ENCODE measurements at places on chromosomes 7 and 10. TPM values are rescaled to one million over a fixed set of nuclear protein-coding genes. Genes with fewer than 3 reads are reported as not detected.
A peak's percentile ranks its signal among the peaks of the same experiment; 100 is the strongest.

DNA sequence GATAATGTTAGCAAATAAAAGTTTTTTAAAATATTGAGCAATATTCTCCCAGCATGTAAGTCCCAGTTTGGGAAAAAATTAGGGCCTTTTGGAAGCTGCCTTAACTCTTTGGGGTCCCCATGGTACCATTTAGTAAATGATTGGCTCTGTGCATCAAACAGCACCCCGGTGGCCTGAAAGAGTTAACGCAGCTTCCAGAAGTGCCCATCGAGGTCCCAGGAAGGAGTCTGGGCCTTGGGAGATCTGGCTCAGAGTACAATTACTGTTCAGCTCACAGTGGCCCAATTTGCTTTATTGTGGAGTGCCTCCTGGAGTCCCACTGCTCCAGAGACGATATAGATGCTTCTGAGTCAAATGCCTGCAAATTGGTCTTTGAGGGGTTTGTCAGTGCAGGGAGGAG lies 31.7 kb downstream of the WDFY4 start:
- no peak for DNase-seq

GRCh38 chr7:27846388-27846787 lies 106.4 kb downstream of the TAX1BP1 start:
- no peak for DNase-seq

DNA sequence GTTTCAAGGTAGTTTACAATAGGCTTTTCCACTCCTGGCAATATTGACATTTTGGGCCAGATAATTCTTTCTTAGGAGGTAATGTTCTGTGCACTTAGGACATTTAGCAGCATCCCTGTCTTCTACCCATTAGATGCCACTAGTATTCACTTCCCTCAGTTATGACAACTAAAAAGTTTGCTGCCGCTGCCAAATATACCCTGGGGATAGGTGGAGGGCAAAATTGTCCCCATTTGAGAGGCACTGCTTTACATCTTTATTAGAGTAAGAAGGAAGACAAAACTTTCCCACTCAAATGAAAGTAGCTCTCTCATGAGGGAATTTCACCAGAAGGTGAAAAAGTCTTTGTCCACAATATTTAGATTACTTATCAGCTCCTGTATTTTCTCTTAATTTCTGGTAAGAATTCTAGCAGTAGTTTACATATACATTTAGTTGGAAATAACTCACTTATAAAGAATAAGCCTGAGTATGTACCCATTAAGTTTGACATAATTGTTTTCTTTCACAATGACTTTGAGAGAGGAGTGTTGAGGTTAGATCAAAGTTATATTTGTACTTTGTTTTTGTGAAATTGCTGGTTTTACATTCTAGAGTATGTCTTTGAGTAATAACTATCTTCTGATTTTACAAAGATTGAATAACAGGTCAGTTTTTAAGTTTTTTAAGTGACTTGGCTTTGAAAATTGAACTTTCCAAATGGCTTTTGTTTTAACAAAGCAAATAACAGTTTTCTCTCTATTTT lies 46.0 kb downstream of the HELLS start:
- no peak for DNase-seq

GRCh38 chr7:116454377-116454776 lies 45.2 kb upstream of the CAV2 start:
- no peak for DNase-seq

GRCh38 chr10:79070606-79071395 lies 2.0 kb downstream of the ZMIZ1 start:
- DNase-seq: peak; percentile 59

GRCh38 chr7:7639847-7640220 lies 718 bp upstream of the UMAD1 start:
- DNase-seq: no peak

DNA sequence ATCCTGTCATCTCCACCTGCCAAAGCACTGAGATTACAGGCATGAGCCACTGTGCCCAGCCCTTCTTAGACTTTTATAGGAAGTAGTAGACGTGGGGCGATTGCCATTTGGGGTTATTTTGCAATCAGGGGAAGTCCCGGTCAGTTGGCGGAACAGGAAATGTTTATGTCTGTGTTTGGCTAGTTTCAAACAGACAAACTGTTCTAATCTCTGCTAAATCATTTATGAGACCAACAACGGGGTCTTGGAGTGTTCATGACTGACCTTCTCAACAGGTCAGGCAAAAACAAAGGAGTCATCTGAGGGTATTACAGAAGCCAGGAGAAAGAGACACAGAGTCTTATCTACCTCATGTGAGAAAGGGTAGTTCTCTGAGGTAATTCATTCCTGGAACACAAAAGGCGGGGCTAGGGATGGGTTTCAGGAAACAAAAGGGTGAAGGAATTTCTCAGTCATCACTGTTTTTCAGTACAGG lies 6.6 kb upstream of the TPK1 start:
- no peak for DNase-seq

The LRRN3 gene
- polyA plus RNA-seq: 10.7 TPM

The MACC1 gene
- 0.15 TPM for polyA plus RNA-seq

- no peak for DNase-seq
Measured at GRCh38 chr7:5689118-5689517, 92.3 kb downstream of the RNF216 start.

GRCh38 chr10:95739056-95739455 lies 16.9 kb upstream of the ENTPD1 start:
- DNase-seq: no peak

DNA sequence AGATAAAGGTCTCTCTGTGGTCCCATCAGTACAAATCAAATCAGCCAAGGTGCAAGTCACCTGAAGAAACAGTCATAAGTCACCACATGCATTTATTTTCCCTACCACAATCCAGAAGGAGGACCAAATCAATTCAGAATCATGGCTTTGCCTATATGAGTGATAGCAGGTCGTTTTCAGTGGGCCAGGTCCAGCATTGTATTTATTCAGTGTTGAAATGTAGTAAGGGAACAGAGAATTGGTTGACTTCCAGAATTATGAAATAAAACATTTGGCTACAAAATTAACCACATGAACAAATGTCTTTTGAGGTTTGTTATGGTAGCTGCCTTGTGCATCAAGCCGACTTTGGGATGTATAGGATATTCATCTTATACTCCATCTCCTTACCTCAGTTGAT lies 88.4 kb downstream of the POLR1F start:
- no peak for DNase-seq

GRCh38 chr7:104328296-104328969 lies at the start of gene LHFPL3:
LHFPL3 (plus strand) TSS chr7:104328603.
- DNase-seq: peak; percentile 45

The VWC2 gene
- 0.22 TPM for polyA plus RNA-seq

The TLX1 gene
- not detected for polyA plus RNA-seq

GRCh38 chr7:154375956-154376355 lies 323.8 kb downstream of the DPP6 start:
- no peak for DNase-seq

GRCh38 chr10:124267231-124267885 lies 151.4 kb downstream of the OAT start:
- DNase-seq: peak; percentile 49

- DNase-seq: no peak
Measured at GRCh38 chr10:103807996-103808395, 47.4 kb downstream of the SH3PXD2A start.

The OR2A42 gene
- 0.20 TPM for polyA plus RNA-seq

DNA sequence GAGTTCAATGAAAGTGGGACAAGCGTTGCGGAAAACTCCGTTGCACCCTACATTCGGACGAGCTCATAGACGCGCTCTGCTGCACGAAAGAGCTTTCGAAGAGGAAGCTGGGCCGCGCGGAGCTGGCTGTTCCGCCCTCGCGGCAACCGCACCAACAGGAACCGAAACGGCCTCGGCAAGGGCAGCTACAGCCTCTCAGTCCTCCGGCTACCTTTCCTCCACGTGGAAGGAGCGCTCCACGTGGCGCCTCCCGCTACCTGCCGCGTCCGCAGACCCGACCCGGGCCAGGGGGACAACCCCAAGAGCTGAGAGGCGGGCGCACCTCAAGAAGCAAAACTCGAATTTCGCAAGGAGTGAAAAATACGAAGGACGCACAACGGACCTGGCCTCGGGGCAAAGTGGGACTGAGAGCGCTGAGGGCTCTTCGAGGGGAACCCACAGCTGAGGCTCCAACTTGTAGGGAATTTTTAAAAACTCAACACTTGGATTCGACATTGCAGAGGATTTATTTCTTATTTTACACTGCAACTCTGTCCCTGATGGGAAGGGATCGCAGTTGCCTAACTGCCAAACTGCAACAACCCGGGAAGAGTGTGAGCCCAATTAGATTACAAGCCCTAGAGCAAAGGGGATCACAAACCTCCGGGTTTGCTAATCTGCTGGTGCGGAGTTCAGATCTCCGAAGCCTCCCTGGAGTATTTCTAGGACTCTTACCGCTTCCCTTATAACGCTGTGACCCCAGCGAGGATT lies 1.4 kb downstream of the HPSE2 start:
- peak; percentile 55 for DNase-seq

The PTCD1 gene
- polyA plus RNA-seq: 3.2 TPM

DNA sequence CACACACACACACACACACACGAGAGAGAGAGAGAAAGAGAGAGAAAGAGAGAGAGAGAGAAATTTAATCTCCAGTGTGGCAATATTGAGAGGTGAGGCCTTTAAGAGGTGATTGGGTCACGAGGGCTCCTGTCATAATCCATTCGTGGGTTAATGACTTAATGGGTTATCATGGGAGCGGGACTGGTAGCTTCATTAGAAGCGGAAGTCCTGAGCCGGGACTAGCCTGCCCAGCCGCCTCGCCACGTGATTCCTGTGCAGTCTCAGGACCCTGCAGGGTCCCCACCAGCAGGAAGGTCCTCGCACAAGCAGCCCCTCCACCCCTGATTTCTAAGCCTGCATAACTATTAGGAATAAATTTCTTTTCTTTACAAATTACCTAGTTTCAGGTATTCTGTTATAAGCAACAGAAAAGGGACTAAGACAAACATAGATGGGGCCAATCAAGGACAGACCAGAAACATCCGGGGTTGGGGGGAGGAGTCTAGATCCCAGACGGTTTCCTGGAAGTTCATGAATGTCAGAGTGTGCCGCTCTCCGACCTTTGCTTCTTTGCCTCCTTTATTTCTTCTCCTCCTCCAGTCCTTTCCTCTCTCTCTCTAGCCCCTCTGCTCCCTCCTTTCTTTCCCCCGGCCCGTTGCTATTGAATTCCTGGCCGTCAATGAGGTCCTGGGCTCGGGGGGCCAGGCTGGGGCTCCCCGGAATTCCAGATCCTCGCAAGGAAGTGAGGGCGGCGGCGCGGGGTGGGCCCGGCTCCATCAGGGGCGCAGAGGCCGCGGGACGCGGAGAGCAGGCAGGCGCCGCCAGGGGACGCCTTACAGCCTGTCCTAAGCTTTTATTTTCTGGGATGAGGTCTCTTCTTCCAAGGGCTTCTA lies 146.8 kb downstream of the CYP26A1 start:
- DNase-seq: no peak

The PGAM1 gene
- 125 TPM for polyA plus RNA-seq

GRCh38 chr7:73520673-73521635 lies 1.1 kb downstream of the BAZ1B start:
- no peak for DNase-seq

DNA sequence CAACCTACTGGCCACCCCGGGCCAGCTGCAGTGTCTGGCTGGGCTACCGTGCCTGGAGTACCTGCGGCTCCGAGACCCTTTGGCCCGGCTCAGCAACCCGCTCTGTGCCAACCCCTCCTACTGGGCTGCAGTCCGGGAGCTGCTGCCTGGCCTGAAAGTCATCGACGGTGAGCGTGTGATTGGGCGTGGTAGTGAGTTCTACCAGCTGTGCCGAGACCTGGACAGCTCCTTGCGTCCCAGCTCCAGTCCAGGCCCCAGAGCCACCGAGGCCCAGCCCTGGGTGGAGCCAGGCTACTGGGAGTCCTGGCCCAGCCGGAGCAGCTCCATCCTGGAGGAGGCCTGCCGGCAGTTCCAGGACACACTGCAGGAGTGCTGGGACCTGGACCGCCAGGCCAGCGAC lies 4.2 kb downstream of the RARRES2 start:
- no peak for DNase-seq

DNA sequence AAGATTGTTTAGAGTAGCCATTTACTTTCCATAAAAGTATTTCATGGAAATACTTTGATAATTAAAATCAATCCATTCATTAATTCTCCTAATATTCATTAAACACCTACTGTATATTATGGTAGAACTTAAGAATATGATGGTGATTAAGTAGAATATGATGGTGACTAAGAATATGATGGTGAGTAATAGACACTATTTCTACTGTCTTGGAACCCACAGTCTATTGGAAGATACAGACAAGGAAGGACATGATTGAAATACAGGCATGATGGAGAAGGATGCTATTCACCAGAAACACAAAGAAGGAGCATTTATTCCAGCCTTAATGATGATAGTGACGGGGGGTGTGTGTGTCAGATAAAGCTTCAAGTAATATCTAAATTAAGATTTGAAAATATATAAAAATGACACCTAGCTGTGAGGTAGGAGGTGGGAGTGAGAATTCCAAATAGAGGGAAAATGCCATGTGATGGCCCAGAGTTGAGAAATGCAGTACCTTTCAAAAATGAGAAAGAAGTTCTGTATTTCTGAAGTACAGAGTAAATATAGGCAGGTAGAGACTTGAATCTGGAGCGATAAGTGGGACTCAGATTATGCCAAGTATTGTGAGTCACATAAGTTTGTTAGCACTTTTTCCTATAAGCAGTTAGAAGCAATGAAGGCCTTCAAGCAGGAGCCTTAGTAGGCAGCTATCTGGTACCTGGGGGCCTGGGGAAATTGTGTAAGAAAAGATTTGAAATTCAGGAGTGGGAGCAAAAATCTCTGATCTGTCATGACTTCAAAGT lies 12.5 kb upstream of the CDK13 start:
- DNase-seq: no peak

DNA sequence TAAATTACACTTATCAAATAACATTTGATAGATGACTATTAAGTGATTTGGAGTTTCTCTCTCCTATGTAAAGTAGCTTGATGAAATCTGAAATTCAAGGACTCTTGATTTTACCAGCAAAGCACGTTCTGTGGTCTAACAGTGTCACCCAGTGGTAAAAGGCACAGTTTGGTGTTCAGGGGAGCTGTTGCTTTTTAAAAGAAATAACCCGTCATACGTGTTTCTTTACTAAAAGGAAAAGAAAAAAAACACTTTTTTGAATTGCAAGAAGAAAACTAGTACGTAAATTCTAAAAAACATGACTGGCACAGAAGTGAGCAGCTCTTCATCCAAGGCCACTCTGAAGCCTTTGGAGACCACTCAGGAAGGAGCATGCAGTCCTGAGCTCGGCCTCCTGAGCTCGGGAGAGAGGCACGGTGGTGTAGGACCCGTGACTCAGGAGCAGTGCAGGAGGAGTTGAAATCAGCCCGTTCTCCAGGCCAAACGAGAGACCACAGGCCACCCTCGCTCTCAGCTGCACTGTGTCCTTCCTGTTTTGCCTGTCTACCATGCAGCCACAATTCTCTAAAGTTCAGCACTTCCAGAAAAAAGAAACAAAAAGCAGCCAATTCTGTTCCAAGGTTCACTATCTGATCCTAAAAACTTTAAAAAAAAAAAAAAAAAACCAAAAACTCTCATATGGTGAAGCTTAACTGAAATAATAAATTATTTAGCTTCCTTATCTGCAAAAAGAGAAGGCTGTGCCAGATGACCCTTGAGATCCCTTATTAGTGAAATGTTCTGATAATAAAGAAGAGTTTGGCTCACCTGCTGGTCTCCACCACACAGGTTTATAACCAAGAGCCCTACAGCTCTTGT lies 212.6 kb upstream of the FRMD4A start:
- DNase-seq: peak; percentile 28

The CYP26C1 gene
- polyA plus RNA-seq: not detected

The ATP5F1C gene
- polyA plus RNA-seq: 234 TPM
